SHP77 (cell line): ENCODE measurements at places on chromosomes 5 and 9.

GRCh38 chr5:3943859-3944258 lies 348.2 kb downstream of the IRX1 start:
- DNase-seq = no peak

- no peak for DNase-seq
Measured at GRCh38 chr9:4317681-4318080, 17.8 kb upstream of the GLIS3 start.

- DNase-seq = no peak
Measured at GRCh38 chr5:5318426-5319190, 103.9 kb upstream of the ICE1 start.

DNA sequence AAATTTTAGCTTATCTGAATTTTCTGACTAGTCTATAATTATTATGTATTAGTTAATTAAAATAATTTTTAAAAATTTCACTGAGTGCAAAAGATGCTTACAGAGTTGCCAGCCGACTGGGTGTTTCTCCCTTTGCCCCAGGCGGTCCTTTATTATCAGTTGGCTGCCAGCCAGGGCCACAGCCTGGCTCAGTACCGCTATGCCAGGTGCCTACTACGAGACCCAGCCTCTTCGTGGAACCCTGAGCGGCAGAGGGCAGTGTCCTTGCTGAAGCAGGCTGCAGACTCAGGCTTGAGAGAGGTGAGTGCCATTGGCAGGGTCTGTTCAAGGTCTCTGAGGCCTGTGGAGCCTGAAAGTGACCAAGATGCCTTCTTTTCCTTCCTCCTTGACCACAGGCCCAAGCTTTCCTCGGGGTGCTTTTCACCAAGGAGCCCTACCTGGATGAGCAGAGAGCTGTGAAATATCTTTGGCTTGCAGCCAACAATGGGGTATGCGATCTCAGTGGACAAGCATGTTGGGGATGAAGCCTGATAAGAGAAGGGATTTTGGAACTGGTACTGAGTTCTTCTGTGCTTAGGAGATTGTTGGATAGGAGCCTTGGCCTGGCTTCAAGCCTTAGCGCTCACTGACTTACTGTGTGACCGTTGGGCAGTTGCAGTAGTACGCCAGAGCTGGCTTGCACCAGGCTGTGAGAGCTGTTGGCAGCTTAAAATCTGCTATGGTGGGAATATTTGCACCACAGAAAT lies 10.6 kb downstream of the DELE1 start:
- peak; percentile 58 for DNase-seq

GRCh38 chr5:10680876-10681481 lies 80.1 kb downstream of the DAP start:
- no peak for DNase-seq

GRCh38 chr5:27855491-27855890 lies 817.1 kb upstream of the CDH9 start:
- no peak for DNase-seq

DNA sequence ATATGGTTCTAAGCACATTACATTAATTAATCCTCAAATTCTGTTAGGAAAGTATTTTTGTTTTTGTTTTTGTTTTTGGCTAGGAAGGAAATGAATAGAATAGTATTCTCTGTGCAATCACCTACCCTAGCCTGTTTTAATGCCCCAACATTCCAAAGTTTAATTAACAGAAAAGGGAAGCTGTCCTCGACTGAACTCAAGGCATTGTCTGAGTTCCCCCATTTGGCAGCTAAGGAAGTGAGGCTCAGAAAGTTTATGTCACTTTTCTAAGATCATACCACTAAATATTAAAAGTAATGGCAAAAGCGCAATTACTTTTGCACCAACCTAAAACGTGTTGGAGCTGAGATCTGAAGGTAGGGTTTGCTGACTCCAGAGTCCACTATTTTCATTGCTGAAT lies 59.8 kb downstream of the FGF1 start:
- DNase-seq = no peak

- no peak for DNase-seq
Measured at GRCh38 chr5:157518963-157519362, 56.6 kb downstream of the ADAM19 start.

GRCh38 chr5:40141896-40142295 lies 537.8 kb upstream of the PTGER4 start:
- no peak for DNase-seq

GRCh38 chr9:96209407-96210271 lies 92.3 kb downstream of the HSD17B3 start:
- DNase-seq = no peak

DNA sequence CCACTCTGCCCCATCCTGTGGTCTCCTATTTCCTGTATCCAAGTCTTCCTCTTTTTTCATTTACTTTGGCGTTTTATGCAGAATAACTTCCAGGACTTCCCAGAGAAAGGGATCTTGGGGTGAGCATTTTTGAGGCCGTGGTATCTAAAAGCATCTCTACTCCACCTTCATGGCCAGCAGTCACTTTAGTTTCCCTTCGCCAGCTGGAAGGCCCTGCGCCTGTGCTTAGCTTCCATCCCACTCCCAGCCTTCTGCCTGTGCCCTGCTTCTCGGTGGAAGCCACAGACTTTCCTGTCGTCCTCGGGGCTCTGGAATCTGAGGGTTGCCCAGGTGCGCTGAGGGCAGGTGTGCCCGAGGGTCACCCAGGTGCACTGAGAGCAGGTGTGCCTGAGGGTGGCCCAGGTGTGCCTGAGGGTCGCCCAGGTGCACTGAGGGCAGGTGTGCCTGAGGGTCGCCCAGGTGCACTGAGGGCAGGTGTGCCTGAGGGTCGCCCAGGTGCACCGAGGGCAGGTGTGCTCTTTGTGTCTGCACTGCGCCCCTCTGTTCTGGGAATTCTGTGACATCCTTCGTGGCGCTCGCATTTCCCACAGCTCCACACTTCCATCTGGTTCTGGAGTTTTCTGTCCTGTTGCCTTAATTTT lies 32.4 kb upstream of the LRRC14B start:
- DNase-seq = no peak

DNA sequence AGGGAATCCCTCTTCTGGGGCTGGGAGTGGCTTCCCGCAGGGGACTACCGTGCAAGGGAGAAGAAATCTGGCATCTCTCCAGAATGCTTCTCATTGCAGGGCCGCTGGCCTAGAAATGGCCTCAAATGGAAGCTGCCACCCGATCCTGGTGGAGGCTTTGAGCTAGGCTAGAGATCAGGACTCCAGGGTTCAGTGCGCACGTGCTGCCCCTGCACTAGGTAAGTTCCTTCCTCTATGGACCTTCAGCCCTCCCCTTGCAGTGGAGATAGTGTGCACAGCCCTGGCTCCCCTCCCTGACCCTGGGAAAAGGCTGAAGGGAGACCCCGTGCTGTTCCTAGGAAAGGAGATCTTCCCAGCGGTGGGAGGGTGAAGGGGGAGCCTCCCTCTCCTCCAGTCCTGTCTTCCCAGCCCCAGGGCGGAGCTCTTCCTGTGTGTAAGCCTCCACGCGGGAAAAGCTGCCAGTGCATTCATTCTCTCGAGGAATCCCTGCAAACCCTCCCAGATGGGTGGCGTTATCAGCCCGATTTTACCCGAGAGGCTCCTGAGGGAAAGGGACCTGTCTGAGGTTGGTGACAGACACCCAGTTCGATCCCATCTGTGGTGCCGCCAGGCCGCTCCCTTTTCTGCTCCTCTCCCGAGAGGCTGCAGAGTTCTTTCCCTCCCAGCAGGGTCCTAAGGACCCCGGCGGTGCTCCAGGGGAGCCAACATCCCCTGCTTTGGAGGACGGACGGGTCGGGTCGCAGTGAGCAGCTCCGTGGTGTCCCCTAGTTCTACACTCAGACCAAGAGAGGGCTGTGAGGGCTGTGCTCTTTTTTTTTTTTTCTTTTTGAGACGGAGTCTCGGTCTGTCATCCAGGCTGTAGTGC lies 1.4 kb upstream of the CERCAM start:
- no peak for DNase-seq

- DNase-seq = no peak
Measured at GRCh38 chr9:109619310-109619709, 121.2 kb upstream of the PTPN3 start.

DNA sequence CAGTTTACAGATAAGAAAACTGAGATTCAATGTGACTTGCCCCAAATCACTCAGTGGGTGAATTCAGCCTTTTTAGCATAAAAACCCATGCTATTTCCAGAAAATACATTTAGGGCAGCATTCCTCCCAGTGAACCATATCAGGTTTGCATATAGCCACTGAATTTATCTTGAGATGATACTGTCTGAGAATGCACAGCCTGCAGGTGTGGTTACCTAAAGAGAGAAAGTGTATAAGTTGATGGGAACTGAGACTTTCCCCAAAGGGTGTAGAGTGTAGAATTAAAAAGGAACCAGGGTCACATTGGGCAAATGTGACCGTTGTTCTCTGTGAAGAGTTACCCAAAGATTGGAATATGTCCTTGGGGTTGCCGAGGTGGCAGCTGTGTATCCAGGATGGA lies 100.0 kb upstream of the PIK3R1 start:
- no peak for DNase-seq

GRCh38 chr9:71364186-71364955 lies 242.9 kb upstream of the TRPM3 start:
- DNase-seq = no peak

DNA sequence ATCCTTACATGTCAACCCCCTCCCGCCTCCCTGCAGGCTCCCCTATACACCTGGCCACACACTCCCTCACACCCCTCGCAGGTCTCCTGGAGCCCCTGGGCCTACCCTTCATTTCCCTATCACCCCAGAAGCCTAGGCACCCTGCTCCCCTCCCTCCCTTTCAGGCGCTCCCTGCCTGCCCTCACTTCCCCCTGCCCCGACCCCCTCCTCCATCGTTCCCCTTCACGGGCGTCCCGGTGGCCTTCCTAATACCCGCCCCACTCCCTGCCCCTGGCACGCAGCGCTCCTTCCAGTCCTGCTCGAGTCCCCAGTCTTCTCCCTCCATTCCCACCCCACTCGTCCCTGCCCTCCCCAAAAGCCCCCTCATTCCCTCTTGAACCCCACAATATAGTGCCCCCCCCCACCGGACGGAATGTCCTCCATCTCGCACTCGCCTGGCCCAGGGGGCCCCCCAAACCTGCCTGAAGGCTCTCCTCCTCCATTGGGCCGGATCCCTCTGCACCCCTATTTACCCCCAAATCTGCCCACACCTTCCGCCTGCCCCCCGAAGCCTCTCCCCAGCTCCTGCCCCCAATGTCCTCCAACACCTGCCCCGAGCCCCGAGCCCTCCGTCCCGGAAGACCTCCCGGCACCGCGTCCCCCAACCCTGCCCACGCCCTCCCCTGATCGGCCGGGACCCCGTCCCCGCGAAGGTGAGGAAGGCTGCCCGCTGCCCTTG lies 746 bp downstream of the STRBP start:
- DNase-seq = no peak

GRCh38 chr5:161399996-161400562 lies 146.4 kb downstream of the GABRB2 start:
- DNase-seq = no peak

- DNase-seq = no peak
Measured at GRCh38 chr5:51404255-51404654, 21.0 kb downstream of the ISL1 start.

DNA sequence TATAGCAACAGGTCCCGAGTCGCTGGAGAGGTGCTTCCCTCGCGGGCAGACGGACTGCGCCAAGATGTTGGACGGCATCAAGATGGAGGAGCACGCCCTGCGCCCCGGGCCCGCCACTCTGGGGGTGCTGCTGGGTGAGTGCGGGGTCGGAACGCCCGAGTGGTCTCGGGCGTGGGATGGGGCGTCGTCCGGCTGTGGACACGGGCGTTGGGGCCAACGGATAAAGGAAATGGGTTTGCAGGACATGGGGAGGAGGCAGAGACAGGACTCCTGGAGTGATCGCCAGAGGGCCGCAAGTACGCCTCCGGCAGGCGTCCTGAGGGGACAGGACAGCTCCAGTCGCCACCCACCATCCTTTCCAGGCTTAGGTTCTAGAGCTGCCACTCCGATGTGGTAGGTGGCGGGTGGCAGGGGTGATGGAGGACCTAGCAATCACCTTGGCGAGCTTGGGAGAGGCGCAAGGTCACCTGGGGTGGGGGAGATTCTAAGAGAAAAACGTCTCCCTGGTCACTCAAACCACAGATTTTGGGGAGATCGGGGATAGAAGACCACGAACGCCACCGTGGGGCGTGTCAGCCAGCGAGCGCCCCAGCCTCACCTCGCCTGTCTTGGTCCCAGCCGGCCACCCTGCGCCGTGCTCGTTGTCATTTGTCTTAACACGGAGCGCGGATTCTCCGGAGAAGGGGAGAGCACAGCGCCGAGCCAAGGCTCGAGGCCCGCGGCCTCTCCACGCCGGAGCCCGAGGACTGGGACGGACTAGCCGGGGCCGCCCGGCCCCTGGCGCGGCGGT lies 922 bp downstream of the LMX1B start:
- DNase-seq = no peak

DNA sequence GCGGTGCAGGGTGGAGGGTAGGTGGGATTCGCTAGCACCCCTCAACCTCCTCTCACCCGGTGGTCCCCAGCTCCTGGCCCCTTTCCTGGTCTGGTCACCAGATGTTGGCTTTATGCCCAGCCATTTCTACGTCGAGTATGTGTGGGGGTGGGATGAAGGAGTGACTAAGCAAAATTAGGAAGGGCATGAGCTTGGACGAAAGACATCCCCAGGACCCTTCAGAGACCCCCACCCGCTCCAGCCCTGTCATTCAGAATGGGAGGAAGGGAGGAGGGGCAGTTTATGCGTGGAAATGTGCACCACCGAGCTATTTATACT lies 742 bp downstream of the BHMT2 start:
- peak; percentile 76 for DNase-seq

GRCh38 chr9:136665704-136666371 lies 3.1 kb downstream of the EGFL7 start:
- no peak for DNase-seq

GRCh38 chr5:137506296-137506695 lies 7.2 kb upstream of the SPOCK1 start:
- no peak for DNase-seq

GRCh38 chr9:6766606-6767005 lies 8.8 kb downstream of the KDM4C start:
- no peak for DNase-seq

DNA sequence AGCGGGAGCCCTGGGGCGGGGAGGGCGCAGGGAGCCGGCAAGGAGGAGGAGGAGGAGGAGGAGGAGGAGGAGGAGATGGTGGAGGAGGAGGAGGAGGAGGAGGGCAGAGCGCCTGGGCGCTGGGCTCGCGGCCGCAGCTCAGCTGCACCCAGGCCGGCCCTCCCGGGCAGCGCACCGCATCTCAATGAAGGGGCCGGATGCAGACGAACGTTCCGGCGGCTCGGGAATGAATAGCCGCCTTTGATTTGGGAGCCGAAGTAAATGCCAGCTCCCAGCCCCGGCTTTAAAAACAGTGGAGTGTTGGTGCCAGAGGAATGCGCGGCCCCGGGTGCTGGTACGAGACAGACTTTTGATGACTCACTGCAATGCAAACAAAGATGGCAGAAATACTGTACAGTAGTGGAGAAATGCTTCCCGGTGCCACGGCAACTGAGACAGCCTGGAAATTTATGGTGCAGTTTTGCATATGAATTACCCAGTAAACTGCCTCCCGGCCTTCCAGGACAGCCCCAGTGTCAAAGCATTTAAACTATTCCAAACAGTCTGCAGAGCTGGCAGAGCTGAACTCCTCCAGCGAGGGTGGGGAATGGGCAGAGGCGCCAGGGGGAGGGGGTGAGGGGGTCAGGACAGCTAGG lies 43.1 kb downstream of the NACC2 start:
- peak; percentile 93 for DNase-seq
